ENCODE measurements at places on chromosomes 7 and 10.

GRCh38 chr10:3740157-3740871, 44.7 kb downstream of the KLF6 start:
- no peak for DNase-seq

GRCh38 chr10:15267496-15267895, 99.0 kb upstream of the NMT2 start:
- DNase-seq, result no peak

DNA sequence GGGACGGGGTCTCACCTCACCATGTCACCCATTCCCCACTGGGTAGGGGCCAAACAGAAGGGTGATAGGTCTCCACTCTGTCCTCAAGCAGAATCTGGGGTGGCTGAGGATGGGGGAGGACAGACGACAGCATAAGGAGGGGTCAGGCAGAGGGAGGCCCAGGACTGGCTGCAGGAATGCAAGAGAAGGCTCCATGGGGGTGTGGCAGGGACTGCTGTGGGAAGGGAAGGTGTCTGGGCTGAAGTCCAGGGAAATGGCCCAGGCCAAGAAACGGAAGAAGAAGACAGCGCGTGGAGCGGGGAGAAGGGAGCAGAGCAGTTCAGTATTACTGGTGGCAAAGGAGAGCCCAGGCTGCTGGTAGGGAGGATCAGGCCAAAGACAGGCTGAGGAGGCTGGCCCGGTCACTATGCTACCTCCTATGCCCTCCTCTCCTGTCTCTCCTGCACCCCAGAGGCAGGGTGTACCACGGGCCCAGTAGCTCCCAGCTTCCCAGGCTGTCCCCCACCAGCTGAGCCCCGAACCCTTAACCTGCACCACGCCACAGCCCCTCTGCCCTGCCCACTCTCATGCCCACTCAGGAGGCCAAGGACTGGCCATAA, 60.9 kb downstream of the GRB10 start:
- no peak for DNase-seq

- DNase-seq, result no peak
Observed at GRCh38 chr10:130440494-130440893, 304.3 kb downstream of the GLRX3 start.

- DNase-seq, result no peak
Observed at GRCh38 chr10:43089519-43089918, 12.7 kb downstream of the RET start.

DNA sequence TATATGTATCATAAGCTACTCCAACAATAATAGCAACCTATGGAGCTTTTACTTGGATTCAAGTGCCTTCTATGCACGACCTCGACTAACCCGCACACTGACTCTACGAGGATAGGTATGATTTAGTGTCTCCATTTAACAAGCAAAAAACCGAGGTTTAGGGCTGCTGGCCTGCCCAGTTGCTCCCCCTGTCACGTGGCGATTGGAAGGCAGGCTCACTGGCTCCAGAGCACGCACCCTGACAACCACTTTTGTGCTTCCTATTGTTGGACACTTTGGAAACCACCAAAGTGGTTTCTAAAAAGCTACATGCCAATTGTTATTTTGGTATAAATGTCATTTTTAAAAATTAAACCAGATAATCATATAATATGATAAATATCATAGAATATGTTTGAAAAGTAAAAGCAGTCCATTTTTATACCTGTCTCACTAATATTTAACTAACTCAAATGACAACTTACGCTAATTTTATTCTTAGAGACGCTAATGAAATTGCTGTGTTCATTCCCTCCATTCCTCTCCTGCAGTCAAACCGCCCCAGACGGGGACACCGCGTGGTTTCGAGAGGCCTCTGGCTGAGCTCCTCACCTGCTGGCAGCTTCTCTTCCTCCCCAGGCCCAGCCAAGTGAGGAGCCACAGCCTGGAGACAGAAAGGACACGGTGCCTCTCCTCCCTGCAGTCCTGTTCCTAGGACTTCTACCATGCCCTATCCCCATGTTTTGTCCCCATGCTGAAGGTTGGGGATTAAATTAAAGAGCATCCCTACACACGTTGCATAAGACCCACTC, 22.2 kb upstream of the RHEB start:
- DNase-seq, result no peak

DNA sequence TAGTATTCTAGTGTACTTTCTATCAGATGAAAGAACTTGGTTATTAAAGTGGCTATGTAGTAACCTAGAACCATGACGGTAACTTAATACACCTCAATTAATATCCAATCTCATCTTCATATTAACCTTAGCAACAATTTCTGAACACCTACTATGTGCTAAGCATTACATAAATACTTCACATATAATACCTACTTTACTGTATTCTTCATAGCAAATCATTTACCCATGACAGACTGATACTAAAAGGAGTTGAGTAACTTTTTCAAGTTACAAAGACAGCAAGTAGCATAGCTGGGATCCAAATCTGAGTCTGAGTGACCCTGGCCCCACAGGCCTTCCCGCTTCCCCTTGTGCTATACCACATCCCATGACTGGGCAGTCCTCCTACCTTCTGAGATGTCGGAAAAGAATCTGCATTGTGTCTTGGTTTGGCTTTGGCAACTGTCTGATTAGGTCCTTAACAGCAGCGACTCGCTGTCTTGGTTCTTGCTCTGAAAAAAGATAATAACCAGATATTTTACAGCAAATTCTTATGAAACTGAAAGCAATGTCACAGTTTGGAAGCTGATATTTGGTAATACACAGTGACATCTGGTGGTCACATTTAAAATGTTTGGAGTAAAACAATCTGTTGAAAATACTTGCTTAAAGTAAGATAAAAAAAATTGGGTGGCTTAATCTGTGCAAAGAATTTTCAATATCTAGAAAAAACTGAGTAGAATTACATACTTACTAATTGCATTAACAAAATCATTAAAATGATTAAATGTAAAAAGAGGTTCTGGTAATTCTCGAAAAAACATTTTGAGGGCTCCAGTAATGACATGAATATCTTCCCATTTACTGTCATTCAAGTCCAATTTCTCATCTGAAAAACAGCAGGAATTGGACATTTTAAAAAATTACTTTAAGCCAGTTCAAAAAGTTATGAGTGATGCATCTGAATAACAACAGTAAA, 120.1 kb downstream of the ARHGAP12 start:
- peak; percentile 9 for DNase-seq

DNA sequence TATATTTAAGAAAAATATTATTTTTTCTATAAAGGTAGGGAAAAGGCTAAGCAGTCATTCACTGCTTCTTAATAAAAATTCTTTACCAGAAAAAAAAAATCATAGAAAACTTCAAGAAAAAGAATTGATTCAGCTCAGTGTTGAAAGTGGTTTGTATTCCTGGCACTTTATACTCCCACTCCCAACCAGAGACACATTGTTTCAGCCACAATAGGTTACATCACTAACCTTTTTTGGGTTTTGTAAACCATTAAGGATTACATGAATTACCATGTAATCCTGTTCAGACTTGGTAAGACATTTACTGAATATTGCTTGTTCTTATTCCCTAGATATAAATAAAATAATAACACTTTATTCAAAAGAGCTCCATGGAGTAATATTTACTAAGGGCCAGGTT, 46.6 kb downstream of the MINPP1 start:
- DNase-seq, result no peak

DNA sequence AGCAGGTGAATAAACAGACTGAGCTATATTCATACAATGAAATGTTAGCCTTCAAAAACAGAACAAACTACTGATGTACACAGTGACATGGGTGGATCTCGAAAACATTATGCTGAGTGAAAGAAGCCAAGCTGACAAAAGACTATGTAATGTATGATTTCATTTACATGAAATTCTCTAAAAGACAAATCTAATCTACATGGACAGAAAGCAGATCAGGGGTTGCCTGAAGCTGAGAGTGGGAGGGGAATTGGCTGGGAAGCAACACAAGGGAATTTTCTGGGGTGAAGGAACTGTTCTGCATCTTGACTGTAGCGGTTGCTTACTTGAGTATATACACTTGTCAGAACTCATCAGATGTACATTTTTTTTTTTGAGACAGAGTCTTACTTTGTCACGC, 121.7 kb upstream of the SVIL start:
- no peak for DNase-seq

GRCh38 chr10:114305521-114305925, 66.5 kb downstream of the VWA2 start:
- no peak for DNase-seq

GRCh38 chr7:18788026-18788425, 292.5 kb downstream of the HDAC9 start:
- no peak for DNase-seq

DNA sequence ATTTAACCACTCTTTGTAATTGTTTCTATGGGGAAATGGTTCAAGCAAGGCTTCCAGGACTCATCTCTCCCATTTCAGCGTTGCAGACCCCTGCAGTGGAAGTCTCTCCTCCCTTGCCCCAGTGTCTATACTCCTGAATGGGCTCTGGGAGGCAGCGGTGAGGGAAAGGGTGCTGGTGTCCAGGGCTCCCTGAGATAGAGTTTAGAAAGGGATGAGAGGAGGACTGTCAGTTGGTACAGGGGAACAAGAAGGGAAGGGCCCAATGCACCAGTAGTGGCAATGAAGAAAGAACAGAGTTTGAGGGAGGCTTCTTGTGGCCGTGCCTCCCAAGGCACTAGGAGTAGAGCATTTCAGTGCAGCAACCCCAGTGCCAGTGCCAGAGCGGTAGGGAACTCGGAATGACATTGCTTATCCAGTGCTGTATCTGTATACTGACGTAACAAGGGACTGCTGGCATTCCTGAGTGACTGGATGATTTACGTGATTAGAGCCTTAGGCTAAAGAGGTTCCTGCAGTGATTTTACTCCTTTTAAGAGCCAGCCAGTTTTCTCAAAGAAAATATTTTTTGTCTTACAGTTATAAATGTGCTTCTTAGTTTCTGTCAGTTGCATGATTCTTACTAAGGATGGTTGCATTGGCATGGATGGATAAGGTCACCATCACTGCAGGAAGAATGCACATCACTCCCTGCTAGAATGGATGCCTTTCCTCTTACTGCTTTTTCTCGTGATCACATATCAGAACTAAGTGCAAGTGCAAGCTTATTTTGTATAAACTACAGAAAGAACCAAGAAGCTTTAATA, 28.0 kb downstream of the PRPF18 start:
- DNase-seq, result no peak

- DNase-seq, result no peak
Observed at GRCh38 chr10:62108759-62109586, 159.7 kb downstream of the RTKN2 start.

DNA sequence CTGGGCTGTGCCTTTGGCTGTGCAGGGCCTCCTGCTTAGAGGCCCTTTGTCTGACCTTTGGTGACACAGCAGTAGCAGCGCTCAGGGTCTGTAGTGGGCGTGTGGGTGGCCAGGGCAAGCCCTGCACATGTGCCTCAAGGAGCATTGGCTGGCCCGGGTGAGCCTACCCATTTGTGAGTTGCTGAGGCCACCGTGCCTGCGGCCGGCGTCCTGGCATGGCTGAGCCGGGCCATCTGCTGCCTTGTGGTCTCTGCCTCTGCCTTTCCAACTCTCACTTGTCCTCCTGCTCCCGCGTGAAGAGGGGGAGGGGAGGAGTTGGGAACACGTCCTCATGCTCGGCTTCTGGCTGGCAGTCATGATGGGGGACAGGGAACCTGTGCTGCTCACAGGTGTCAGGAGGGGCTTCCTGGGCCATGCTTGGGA, 9.2 kb upstream of the ORAI2 start:
- DNase-seq, result no peak

DNA sequence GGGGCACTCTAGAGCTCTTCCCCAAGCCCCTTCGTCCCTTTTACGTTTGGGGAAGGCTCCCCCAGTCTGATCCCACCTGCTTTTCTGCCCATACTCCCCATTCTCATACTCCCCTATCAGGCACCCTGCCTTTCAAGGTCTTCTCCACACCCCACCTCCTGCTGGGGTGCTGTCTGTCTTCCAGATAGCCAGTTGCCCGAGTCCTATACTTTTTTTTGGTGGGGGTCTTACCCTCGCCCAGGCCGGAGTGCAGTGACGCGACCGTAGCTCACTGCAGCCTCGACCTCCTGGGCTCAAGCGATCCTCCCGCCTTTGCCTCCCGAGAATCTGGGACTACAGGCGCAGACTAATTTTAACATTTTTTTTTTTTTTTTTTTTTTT, 775 bp upstream of the ABHD11 start:
- DNase-seq, result no peak

- peak; percentile 24 for DNase-seq
Observed at GRCh38 chr10:66925896-66926715, at the start of gene LRRTM3. LRRTM3 (plus strand) TSS chr10:66926036.

GRCh38 chr10:121411004-121411403, 187.2 kb downstream of the FGFR2 start:
- DNase-seq, result no peak

GRCh38 chr7:105874055-105874454, 2.3 kb downstream of the ATXN7L1 start:
- no peak for DNase-seq

GRCh38 chr10:62178568-62178967, 90.1 kb downstream of the RTKN2 start:
- DNase-seq, result no peak

DNA sequence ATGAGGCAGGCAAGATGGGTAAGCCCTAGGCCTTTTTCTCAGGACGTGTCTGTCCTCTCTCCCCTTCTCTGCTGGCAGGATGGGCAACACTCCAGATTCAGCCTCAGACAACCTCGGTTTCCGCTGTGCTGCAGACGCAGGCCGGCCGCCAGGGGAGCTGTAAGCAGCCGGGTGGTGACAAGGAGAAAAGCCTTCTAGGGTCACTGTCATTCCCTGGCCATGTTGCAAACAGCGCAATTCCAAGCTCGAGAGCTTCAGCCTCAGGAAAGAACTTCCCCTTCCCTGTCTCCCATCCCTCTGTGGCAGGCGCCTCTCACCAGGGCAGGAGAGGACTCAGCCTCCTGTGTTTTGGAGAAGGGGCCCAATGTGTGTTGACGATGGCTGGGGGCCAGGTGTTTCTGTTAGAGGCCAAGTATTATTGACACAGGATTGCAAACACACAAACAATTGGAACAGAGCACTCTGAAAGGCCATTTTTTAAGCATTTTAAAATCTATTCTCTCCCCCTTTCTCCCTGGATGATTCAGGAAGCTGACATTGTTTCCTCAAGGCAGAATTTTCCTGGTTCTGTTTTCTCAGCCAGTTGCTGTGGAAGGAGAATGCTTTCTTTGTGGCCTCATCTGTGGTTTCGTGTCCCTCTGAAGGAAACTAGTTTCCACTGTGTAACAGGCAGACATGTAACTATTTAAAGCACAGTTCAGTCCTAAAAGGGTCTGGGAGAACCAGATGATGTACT, 13.1 kb downstream of the PHKG1 start:
- DNase-seq, result no peak

- DNase-seq, result no peak
Observed at GRCh38 chr7:68314208-68314607, 1284.1 kb upstream of the AUTS2 start.

DNA sequence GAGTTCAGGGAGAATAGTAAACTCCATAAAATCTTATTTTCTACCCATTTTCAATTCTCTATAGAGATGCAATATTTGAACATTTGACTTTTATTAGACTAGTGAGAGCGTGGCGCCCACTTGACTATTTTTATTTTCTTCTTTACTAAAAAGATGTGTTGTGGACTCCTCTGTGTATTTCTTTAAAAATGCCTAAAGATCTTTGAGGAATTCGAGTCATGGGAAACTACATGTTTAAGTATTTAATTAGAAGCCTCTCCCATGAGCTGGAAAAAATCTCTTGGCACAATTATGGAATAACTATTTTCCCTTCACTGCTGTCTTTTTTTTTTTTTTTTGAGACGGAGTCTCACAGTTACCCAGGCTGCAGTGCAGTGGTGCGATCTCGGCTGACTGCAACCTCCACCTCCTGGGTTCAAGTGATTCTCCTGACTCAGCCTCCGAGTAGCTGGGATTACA, 124.2 kb downstream of the ARHGAP12 start:
- DNase-seq, result no peak
